GM12865 (cell line): ENCODE measurements at places on chromosomes 12 and 14.

- DNase-seq: no peak
Measured at GRCh38 chr12:106070147-106070546, 68.6 kb downstream of the NUAK1 start.

DNA sequence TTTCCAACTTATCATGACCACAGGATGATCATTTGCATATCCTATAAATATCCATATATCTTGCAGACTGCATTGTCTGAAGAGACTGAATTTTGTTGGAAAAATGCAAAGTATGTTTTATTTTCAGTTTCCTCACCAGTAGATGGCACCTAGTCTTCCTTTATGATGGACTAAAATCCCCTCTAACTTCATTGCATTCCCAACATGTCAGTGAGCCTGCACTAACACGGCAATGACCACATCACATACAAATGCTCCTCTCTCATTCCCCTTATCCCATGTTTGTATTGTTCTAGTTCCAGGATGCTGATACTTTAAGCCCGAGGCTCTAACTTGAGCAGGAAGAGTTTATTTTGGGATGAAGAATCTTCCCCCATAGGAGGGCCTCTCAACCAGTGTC is 24.7 kb upstream of the MYBPC1 start:
- DNase-seq: peak; percentile 2

- DNase-seq: no peak
Measured at GRCh38 chr12:67633708-67634107, 14.8 kb upstream of the DYRK2 start.

DNA sequence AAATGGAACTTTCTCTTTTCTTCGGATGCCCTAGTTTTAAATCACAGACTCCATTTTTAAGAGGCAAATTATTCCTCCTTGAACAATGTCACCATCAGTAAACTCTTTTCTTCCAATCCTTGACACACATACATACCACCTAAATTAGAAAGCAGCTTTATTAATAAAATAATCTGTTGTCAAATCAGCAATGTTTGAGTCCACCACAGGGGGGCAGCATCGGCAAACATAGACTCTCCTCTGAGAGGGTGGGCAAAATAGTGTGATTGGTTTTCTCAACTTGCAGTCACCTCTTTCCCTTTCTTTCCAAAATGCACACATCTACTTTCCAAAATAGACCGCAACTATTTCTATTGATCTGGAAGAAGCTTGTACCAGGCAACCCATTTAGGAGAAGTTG is 438.4 kb upstream of the OR4E1 start:
- DNase-seq: peak; percentile 29

- no peak for DNase-seq
Measured at GRCh38 chr12:84276215-84276614, 636.4 kb downstream of the SLC6A15 start.

DNA sequence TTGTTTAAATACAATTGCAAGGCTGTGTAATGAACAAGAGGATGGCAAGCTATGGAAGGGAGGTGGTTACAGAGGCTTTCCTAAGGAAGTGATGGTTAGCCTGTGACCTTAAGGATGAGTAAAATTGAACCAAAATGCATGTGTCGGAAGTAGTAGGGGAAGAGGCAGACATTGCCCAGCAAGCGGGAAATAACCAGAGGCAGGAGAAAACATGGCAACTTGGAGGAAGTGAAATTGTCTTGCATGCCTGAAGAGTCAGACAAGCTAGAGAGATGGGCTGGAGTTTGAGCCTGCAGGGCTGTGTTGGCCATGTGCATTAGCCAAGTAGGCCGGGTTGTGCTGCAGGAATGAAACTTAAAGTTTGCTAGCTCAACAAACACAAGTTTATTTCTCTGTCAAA is 96.2 kb downstream of the BTG1 start:
- peak; percentile 72 for DNase-seq

GRCh38 chr14:88351966-88352691 is 29.1 kb upstream of the KCNK10 start:
- no peak for DNase-seq

GRCh38 chr12:1862973-1863372 is 42.6 kb downstream of the LRTM2 start:
- DNase-seq: no peak

DNA sequence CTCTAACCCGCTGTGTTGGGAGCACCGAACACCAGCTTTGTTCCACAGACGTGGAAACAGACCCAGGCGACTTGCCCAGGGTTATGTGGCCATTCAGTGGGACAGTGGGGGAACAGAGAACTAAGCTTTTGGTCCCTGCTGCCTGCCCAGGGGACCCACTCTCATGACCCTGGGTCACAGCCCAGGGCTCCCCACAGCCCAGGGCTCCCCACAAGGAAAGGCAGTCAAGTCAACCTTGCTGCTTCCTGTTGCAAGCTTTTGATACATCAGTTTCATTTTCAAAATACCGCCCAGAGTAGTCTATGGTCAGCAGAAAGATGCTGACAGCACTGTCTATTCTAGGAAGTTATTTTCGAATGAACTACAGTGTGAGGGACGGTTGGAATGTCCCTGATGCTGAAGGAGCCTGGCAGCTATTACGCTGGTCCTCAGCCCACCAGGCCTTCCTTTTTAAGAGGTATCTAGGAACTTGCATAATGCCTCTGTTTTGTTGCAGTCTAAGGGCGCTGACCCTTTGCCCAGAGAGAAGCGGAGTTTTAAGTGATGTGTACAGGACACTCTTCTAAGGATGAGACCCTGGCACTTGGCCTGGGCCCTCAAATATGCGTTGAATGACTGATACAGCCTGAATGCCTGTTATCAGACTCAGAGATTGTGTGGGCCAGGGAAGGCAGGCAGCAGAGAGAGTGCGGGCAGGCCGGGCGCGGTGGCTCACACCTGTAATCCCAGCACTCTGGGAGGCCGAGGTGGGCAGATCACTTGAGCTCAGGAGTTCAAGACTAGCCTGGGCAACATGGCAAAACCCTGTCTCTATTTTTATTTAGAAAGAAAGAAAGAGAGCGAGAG is 12.6 kb upstream of the TTC7B start:
- peak; percentile 69 for DNase-seq

- DNase-seq: no peak
Measured at GRCh38 chr14:100651999-100652508, 64.8 kb upstream of the BEGAIN start.

- DNase-seq: no peak
Measured at GRCh38 chr14:75445963-75446362, 18.1 kb downstream of the JDP2 start.

- DNase-seq: peak; percentile 92
Measured at GRCh38 chr12:11553871-11554533, 95.5 kb upstream of the ETV6 start.

DNA sequence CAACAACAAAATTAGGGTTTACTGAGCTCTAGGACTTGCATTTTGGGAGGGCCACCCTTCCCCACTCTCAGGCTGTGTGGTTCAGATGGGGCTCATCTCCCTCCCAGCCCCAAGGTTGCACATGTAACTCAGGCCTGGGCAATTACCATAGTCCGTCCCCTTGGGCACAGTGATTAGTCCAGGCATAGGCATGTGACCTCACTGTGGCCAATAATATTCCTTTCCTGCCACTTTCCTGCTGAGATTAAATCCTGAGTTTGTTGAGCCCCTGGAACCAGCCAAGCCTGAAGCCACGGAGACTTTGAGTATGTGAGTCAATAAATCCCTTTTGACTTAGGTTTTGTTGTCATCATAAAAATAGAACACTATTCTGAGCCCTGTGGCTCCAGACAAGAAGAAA is 113.0 kb downstream of the AACS start:
- no peak for DNase-seq

- no peak for DNase-seq
Measured at GRCh38 chr12:111339321-111339938, 29.5 kb downstream of the PHETA1 start.
